Stimulated activated CD4-positive, alpha-beta T cell treated with anti-CD3 and anti-CD28 coated beads, Interleukin-4, amount 100 ng/mL, for 1 hour (primary cell): ENCODE measurements at places on chromosomes 13 and 19.

DNA sequence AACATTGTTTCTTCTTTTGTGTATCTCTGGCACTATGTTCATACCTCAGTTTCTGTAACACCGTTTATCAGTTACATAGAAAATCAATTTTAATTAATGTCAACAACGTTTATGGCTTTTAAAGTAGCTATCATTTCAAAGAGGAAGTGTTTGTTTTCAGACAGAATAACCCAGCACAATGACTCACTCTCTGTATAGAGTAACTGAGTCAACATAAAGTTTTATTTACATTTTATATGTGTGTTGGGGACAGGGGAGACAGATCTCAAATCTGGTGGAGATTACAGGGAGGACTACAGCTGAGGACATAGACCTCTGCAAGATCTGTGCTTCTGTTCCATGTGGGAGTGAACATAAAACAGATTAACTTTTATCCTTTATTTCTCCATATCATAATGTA lies 2590.1 kb downstream of the PCDH9 start:
- DNase-seq, result no peak

DNA sequence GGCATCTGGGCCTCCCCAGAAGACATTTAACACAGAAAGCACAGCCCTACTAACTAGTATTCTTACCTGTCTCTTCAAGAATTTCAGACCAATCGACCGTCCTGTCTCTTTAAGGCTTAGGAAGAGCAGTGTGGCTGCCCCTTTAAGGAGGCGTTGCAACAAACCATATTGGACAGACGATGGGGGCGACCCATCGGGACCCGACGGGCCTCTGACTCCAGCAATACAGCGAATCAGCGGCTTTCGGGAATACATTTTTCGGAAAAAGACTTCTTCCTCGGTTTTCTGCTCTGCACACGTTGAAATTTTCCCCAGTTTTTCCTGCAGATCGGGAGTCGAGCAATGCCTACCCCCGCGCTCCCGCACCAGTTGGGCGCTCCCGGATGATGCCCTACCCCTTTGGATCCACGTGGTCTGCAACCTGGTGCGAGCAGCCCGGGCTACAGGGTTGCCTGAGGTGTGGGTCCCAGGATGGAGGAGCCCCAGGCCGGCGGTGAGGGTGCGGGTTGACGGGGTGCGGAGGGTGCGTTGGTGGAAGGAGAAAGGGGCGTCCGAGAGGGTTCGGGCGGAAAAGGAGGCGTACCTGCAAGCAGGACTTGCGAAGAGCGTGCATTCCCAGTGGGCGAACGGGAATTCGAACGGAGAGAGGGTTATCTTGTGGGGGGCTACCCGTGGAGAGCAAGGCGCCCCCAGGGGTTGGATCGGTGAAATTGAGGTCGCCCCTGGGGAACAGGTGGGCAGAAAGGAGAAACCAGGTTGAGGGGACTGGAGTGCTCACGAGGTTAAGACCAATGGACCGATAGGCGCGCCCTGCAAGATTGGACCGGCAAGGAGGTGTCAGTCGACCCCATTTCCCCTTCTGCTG lies at the start of gene POLR1G:
Gene POLR1G (plus strand): TSS at position 419 of the 865 bp plus-strand sequence. CDS start 53 bp downstream, at position 472.
- DNase-seq, result peak; percentile 79

DNA sequence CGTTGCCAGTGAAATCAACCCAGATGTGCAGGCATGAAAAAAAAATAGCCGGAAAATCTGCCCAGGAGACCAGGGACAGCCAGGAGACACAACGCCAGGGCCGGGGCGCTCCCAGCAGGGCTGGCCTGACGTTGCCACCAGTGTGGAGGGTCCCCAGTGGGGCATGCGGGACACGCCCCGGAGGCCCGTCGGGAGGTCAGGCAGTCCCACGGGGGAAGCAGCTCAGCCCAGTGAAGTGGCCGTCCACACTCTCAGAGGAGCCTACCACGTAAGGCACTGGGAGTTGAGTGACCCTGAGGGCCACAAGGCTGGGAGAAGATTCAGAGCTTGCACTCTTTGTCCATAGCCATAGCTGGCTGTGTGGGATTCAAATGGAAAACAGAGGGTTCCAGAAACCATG lies 53.2 kb upstream of the GAS6 start:
- DNase-seq, result no peak

DNA sequence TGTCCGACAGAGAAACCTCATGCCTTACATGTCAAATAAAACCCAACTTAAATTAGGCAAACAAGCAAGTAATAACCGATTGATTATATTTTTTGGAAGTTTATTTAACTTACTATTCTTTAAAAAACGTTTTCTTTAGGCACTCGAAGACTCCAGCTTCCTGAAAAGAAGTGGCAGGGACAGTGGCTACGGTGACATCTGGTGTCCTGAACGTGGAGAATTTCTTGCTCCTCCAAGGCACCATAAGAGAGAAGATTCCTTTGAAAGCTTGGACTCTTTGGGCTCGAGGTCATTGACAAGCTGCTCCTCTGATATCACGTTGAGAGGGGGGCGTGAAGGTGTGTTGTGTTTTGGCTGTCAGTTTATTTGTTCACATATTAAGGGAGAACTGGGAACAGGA lies 164.4 kb downstream of the LMO7 start:
- DNase-seq, result no peak

- no peak for DNase-seq
These were observed 12.1 kb downstream of the ADGRE5 start for GRCh38 chr19:14393329-14393728.

DNA sequence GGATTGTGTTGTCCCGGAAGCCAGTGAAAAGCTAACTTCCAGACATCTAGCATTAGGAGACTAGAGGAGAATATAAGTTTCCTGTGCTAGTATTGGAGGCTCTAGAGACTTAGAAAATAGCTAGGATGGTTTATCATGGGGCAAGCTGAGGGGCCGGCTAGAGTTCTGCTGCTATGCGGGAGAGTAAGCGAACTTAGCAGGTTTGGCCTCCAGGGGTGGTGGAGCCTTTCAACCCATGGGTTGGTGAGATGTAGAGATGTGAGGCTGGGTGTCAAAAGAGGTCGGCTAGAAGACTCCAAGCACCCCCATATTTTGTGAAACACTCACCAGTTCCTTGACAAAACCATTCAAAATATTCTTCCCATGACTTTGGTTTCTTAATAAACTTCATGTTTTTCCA lies 4.4 kb downstream of the SULT2A1 start:
- DNase-seq, result no peak

GRCh38 chr13:73715114-73715910 lies 418.9 kb downstream of the KLF12 start:
- DNase-seq, result peak; percentile 25

- no peak for DNase-seq
These were observed 42.7 kb downstream of the UTP14C start for GRCh38 chr13:52067237-52067636.

DNA sequence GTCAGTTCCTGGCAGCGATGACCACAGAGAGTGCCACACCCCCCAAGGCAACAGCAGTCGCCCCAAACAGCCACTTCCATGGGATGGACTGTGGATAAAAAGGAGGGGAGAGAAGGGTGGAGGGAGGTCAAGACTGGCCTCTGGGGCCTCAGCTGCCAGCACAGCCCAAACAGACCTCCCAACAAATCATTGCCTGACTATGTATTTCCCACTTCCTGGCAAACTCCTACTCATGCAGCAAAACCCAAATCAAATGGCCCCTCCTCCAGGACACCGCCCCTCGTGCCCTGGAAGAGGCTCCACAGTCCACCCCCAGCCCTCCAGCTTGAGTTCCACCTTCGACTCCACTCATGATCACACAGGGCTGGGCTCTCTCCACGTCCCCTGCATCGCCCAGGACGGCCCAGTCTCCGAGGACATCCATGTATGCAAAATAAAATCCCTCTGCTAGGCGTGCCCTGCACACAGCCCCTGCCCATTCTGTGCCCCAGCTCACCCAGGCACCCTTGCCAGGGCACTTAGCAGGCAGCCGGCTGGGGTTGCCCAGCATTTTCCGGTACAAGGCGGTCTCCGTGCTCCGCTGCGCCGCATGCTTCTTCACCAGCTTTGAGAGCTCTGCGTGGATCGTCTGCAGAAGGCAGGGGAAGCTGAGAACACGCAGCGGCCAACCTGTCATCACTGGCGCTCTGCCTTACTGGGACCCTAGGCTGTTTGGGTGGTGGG lies 10.5 kb upstream of the ELL start:
- DNase-seq, result no peak

DNA sequence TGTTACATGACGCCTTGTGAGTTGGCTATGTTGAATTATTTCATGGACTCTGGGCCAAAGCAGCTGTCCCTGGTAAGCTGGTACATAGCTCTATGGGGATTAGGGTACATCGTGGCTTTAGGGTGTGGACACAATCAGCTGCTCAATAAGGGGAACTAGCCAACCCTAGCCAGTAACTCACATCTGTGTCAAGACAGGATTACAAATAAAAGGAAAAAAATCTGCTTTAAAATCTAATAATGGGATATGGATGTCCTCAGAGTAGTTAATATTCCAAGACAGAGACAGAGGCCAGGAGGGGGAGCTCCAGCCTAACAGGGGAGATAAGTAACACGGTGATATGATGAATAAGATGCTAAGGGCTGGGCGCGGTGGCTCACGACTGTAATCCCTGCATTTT lies 21.1 kb upstream of the ZNF766 start:
- DNase-seq, result peak; percentile 67

DNA sequence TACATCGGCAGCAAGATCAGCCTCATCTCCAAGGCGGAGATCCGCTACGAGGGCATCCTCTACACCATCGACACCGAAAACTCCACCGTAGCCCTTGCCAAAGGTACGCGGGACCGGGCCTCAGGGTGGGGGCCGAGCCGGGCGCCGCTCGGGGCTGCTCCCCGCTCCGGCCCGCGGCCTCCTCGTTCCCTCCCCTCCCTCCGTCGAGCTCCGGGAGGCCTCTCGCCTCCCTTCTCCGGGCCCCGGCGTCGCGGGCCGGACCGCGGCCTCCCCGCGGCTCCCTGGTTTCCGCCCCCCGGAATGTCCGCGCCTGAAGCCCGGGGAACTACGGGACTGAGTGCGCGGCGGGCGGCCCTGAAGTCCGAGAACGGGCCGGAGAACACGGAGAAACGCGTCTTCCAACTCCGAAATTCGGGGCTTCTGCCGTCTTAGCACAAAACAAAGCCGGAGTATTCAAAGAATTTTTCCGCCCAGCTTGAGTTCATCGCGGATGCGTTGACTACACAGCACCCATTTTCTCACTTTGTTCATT lies 423 bp downstream of the LSM14A start:
- no peak for DNase-seq

GRCh38 chr13:97001636-97002035 lies 7.4 kb upstream of the OXGR1 start:
- DNase-seq, result no peak

GRCh38 chr13:100984085-100984705 lies 309.6 kb upstream of the TMTC4 start:
- no peak for DNase-seq

DNA sequence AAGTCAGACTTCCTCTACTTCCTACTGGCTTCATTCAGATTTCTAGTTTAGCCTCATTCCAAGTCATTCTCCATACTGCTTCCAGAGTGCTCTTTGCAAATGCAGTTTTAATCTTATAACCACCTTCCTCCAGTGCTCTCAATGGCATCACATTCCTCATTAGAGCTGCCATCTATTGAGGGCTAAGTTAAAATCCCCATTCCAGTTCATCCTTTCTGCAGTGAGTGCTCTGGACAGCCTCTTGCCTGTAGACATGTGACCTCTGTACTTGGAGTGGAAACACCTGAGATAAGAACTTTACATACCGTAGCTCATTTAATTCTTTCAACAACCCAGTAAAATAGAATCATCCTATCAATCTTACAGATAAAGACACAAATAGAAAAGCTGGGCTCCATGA lies 57.9 kb upstream of the MAB21L1 start:
- no peak for DNase-seq

DNA sequence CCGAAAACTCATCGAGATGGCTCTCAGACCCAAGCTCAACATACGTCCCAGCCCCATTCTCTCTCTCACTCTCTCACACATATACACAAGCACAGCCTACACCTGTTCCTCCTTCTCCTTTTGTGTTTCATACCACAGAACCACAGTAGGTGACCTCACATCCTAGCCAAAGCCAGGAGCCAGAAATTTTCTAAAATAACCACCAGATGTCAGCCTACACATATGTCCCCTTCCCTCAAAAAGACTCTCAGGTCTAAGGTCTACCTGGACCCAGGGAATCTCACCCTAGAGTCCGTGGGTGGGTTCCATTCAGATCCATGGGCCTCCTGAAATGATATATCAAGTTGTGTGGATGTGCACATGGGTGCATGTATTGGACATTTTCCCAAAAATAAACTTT lies 104.2 kb upstream of the IPO5 start:
- DNase-seq, result no peak

DNA sequence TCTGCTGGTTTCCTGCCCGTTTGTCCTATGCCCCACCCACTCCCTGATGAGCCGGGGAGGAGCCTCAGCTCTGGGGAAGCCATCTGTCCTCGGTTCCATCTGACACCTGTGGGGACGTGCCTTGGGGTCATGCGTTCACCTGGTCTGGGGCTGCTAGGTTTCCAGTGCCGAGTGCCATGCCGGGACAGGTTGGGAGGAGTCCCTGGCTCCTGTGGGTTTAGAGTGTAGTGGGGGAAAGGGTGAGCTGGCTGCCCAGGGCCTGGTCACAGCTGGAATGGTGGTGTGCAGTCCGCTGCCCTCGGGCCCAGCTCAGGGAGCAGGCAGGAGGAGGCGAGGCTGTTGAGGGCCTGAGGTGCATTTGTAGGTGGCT lies 2.5 kb downstream of the KDM4B start:
- DNase-seq, result peak; percentile 41

GRCh38 chr19:17325881-17326594 lies 8.6 kb downstream of the ANO8 start:
- no peak for DNase-seq

GRCh38 chr19:5913739-5914357 lies at the start of gene CAPS:
CAPS (plus strand) TSS chr19:5914254; CDS start chr19:5914407, 153 bp downstream.
- no peak for DNase-seq

- no peak for DNase-seq
These were observed 59.5 kb upstream of the CYSLTR2 start for GRCh38 chr13:48594096-48594815.

DNA sequence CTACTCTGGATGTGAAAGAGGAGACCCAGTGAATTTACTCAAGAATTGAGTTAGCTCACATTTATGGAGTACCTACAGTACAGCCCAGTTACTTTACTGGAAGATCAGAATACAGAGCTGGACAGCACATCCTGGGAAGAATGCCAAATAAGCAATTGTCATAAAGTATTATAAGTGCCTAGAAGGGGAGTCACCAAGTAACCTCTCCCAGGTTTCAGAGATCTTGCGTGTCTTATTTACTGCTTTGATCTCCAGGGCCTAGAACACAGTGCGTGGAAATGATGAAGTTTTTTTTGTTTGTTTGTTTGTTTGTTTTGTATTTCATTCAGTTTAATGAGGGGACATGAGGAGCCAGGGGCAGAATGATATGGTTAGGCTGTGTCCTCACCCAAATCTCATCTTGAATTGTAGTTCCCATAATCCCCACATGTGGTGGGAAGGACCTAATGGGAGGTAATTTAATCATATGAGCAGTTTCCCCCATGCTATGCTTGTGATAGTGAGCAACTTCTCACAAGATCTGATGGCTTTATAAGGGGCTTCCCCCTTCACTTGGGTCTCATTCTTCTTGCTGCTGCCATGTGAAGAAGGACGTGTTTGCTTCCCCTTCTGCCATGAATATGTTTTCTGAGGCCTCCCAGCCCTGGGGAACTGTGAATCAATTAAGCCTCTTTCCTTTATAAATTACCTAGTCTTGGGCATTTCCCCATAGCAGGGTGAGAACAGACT lies 5.2 kb downstream of the GARRE1 start:
- no peak for DNase-seq
